ENCODE measurements at places on chromosomes 7 and 10.

GRCh38 chr7:26476271-26476670, 184.6 kb downstream of the SNX10 start:
- DNase-seq, result no peak

DNA sequence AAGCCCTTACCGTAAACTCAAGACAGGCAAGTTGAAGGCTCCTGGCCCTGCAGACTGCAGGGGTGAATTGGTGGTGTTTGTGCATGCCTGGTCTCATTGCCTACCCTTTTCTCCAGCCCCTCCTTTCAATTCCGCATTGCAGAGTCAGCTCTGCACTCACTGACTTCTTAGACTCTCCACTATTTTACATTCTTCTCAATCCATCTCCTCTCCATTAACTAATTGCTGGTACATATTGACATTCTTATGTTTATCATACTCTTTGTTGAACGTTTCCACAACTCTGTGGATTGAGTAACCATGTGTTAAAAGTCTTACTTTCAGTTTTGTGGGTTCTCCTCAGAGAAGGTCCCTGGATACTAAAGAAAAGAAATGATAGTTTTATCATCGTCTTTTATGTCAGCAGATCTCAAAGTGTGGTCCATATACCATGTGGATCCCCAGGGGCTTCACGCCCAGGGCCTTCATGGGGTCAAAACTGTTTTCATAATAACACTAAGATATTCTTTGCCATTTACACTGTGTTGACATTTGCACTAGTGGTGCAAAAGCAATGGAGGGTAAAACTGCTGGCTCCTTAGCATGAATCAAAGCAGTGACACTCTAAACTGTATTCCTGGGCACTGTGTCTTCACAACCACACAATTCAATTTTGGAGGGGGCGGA, 135.4 kb upstream of the FZD1 start:
- no peak for DNase-seq

- DNase-seq, result no peak
Measured at GRCh38 chr10:71844084-71844483, 7.0 kb downstream of the PSAP start.

- DNase-seq, result no peak
Measured at GRCh38 chr7:80584778-80585177, 53.7 kb upstream of the CD36 start.

DNA sequence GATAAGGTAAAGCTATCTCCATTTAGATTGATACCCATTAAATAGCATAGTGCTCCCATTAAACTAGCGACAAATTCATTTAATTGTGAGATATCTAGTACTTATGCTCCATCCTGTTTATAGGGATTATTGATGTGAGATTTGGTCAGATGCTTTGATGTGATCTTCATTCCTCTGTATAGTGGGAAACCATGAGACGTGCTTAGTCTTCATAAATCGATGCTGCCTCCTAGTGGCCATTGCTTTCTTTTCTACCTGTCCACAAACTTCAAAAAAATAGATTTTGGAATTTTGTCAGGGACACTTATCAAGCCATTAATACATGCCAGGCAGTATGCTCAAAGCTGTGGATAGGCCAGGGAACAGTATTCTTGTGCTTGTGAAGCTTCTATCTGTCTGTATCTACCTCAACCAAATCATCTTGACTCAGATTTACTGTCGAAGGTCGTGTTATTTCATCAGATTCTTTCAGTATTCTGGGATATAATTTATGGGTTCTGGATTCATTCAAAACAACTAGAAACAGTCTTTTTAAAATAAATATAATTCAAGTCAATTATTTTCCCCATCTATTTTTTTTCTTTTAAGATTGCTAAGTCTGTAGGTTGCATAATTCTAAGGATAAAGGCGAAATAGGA, 12.0 kb downstream of the LSM8 start:
- no peak for DNase-seq

- DNase-seq, result no peak
Measured at GRCh38 chr10:49756031-49756430, 6.1 kb downstream of the OGDHL start.

DNA sequence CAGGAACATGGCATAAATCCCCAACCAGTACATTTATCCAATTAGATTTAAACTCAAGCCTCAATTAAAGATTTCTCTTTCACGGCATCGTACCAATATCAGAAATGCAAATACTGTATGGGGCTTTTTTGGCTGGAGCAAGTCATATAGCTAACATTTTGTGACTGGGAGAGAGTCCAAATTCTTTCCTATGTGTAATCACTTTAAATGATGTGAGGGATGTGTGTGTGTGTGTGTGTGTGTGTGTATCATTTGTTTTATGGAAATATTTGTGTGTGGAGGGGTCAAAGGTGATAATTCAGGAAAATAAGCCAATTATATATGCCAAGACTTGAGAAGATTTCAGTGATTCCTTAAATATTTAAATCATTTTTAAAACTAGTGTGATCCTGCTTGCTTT, 196.6 kb downstream of the TRIL start:
- DNase-seq, result no peak

DNA sequence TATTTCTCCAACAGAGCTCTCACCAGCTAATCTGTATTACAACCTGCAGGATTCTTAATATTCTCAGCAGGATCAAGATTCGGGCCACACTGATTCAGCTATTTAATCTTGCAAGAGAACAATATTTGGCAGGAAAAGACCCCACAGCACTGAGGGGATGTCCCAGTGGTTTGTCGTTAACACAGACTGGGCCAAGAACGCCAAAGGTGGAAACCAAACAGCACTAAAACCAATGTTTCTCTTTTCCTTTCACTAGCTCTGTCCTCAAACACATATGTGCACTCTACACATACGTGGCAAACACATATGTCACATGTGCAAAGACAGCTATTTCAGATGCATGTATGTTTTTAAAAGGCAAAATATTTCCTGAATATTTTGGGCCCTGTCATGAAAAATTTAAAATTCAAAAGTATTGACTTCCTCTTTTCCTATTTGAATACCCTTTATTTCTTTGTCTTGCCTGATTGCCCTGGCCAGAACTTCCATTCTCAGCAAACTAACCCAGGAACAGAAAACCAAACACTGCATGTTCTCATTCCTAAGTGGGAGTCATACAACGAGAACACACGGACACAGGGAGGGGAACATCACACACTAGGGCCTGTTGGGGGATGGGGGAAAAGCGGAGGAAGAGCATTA, 51.7 kb upstream of the NEBL start:
- no peak for DNase-seq

DNA sequence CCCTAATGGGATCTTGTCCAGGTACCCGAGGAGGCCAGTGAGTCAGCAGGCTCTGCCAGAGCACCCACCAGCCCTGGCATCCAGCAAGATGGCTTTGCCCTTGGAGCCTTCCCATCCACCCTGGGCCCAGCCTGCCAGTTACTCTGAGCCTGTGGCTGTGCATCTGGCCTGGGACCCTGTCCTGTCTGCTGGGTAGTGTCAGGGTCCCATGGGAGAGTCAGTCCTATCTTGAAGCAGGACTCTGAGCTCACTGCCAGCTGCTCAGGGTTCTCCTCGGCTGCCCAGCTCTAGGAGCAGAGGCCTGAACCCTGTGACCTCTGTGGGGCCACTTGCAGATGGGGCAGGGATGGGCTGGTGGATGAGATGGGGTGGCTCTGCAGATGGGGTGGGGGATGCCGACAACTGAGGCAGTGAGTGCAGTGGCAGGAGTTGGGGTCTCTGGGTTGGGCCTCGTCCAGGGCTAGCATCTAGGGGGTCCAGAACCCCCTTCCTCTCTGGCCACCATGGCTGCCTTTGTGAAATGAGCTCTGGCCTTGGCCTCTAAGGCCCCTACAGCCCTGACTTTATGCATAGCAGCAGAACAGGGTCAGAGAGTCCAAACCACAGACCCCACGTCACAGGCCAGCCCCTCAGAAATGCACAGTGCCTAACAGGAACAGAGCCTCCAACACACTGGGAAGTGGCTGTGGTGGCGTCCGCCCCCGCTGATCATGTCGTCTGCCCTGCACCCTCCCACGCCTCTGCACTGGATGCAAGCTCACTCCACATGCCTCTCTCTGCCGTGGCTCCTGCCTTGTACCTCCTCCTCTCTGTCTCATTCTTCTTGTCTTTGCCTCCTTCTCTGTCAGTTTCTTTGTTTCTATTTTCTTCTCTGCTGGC, 88.1 kb upstream of the RET start:
- DNase-seq, result no peak

- no peak for DNase-seq
Measured at GRCh38 chr7:13198036-13198435, 510.6 kb downstream of the ARL4A start.

DNA sequence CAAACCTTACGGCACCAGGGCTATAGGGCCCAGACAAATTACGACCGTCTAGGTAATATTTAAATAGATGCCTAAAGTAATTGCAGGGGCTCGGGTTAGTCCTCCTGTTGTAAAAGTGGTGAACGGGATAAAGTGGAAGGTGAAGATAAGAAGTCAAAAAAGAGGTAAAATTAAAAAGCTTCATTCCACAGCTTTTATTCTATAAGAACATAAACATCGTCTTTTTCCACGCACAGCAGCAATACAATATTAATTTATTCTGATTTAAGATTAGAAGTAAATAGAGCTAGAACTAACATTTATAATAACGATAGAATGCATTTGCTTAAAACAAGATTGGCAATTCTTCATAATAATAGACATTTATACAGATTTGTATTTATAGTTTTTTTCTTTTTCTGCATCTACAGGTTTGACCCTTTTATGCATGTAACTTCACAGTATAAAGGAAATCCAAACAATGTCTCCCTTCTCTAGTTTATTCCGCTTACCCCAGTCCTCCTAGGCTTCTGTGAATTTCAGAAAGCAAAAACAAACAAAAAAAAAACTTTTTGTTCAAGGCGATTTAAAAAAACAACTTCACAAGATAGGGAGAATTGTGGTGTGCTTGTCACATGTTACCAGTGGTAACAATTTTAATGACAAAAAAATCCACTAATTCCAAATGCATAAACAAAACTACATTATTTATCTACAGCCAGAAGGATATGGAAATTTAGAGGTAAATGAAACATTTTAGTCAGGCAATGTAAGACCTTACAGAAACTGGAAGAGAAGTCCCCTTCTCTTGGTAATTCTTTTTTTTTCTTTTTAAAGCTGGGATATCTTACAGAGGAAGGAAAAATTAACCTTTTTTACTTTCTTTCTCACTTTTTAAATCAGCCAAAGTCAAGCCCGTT, 3.4 kb downstream of the HOXA10 start:
- DNase-seq, result no peak

DNA sequence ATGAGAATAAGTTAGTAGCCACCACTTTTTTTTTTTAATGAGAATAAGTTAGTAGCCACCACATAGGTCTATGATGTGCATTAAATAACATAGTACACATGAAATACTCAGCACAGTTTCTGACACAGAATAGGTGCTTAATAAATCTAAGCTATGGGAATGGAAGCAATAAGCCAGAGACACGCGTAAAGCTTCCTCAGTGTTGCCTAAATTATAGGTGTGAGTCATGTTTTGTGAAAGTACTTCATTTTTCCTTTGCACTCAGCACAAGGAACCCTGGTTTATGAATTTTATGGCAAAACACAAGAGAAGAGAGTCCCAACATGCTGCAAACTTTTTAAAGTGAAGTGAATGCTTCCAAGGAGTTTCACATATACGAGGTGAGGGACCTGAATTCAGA, 267.4 kb downstream of the RNLS start:
- no peak for DNase-seq

DNA sequence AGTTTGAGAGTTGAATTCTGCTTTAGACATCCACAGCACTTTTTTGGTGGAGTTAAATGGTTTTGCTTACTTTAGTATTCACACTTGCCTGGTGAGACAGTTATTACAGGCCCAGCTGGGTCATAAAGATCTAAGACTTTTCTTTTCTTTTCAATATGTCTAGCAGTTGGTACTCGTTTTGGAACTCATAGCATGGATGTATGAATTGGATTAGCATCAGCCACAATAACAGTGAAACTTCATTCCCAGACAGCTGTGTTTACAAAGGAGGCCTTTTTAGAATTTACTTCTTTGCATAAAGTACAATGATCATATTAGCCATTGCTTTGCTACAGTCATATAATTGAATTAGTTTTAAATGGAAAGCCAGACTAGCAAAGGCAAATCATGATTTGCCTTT, 168.4 kb upstream of the DKK1 start:
- no peak for DNase-seq

DNA sequence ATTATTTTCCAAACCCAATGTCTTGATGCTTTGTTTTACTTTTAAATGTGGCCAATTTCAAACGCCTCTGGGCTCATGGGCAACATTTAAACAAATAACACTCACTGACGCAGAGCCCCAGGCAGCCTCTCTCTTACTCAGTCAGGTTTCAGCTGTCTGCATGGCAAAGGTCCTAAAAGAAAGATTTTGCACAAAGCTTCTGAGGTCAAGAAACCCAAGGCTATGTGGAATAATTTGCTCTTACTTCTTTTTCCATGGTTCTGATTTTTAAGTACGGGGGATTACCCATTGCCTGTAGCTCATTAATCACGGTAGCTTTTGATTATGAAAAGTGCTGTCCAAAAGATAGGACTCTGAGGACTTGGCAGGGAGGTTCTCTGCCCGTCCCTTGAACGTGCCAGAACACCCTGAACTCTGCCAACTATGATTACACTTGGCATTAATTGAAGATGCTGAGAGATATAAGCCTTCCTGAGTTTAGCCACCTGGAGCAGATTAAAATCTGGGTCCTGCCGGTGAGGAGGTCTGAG, 14.1 kb upstream of the MSRB2 start:
- DNase-seq, result no peak

GRCh38 chr10:132812520-132812919, 26.6 kb upstream of the NKX6-2 start:
- DNase-seq, result no peak

DNA sequence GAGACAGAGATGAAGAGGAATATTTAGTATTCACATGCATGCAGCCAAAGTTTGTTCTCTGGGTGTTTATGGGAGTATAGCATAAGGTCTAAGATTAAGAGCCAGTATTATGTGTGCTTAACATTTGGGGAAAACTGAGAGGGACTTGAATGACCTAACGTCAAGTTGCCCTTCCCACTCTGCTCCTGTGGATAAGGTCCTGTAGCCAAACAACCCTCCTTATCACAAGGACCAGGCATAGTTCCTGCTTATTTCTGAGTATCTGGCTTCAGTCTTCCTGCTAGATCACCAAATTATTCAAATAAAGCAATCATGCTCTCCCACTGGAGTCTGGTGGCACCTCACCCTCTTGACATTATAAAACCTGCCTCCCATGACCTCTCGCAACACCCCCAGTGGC, 137.9 kb upstream of the SEMA3E start:
- no peak for DNase-seq
